ENCODE measurements at places on chromosomes 2 and 18.

DNA sequence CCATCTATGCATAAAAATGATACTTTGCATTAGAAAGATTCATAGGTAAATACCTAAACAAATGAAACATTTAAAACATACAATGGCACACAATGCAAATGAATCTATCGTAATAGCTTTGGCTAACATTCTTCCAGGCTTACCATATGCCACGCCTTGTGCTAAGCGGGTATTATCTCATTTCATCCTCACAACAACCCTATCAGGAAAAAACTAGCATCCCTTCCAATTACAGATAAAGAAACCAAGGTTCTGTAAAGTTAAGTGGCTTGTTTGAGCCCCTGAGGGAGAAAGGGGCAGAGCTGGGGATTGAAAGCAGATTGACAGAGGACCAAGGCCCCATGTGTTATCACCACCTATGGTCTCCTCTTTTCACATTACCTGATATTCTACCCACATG, 145.4 kb upstream of the ETAA1 start:
- no peak for DNase-seq

- no peak for DNase-seq
Observed at GRCh38 chr2:181858600-181858999, 32.9 kb upstream of the ITPRID2 start.

- no peak for DNase-seq
Observed at GRCh38 chr18:39019989-39020388, 1454.4 kb upstream of the CELF4 start.

DNA sequence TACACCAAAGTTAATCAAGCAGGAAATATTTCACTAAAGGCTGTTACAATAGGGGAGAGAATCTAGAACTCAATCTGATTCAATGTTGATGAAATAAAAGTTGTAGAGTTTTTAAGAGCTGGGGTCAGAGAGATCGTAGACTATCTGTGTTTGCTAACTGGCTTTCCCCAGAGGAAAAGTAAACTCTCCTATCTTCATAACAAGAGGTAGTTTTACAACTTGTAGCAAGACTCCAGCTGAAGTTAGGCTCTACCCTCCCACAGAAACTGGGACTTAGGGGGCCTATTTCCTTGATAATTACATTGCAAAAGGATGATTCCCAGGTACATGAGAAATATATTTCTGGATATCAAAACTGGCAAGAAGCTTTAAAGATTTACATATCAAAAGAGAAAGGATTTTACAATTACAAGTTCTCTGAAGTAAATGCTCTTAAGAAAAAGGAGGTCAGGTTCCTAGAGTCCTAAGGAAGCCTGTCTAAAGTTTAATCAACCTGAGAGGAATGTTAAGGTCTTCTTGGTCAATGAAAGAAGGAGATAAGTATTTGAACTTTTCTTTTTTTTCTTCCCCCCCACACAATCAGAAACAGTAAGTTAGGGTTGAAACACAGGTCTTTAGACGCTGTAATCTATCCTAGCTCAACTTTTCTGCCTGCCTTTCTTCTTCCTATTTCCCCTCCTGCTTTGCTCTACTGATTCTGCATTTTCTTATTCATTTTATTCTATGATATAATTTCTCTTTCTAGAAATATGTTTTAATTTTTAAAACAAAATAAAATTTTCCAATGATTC, 692.2 kb upstream of the LINC00305 start:
- no peak for DNase-seq

DNA sequence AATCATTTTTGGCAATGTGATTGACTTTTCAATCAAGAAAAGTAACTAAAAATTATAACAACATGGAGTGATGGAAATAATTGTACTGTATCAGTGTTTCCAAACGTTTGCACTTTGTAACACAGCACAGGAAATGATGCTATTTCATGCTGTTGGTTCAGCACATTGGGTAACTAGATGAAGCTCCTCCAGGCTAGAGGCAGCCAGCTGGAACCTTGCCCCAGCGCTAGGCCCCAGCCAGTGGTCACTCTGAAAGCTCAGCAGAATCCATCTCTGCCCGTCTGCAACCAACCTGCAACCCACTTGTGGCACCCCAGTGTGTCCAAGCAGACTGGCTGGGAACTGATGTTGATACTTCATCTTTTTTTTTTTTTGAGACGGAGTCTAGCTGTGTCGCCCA, 15.3 kb downstream of the UNC50 start:
- DNase-seq: peak; percentile 71

DNA sequence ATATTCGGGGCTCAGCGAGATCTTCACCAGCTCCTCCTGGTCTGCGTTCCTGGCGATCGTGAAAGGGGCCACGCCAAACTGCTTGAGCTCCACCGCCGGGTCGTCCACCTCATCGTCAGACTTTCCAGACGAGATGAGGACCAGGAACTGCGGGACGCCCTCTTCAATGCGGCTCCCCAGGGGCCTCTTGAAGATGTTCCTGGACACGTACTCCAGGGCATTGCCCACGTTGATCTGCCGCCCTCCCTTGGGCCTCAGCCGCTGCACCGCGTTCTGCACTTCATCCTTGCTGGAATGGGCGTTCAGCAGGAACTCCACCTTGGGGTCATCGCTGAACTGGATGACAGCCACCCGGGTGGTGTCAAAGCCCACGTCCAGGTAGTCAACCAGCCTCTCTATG, 42.1 kb downstream of the COL6A3 start:
- no peak for DNase-seq

- peak; percentile 58 for DNase-seq
Observed at GRCh38 chr18:8771930-8772329, 66.6 kb downstream of the MTCL1 start.

- DNase-seq: no peak
Observed at GRCh38 chr2:207469943-207470729, 59.6 kb upstream of the CREB1 start.

- DNase-seq: no peak
Observed at GRCh38 chr18:43572163-43572562, 294.9 kb upstream of the SYT4 start.

- DNase-seq: peak; percentile 71
Observed at GRCh38 chr2:38615237-38615636, 12.5 kb upstream of the HNRNPLL start.

- no peak for DNase-seq
Observed at GRCh38 chr2:239171643-239172042, 229.2 kb downstream of the HDAC4 start.

GRCh38 chr2:98903064-98903355, 33.0 kb downstream of the CRACDL start:
- no peak for DNase-seq

- peak; percentile 73 for DNase-seq
Observed at GRCh38 chr2:74379851-74380789, at the start of gene DCTN1. DCTN1 (minus strand) TSS chr2:74380311; CDS start chr2:74380037, 274 bp downstream.

- no peak for DNase-seq
Observed at GRCh38 chr2:119371111-119371510, 4.3 kb downstream of the DBI start.

GRCh38 chr2:136422512-136422911, 304.6 kb upstream of the CXCR4 start:
- no peak for DNase-seq

GRCh38 chr18:10928772-10929373, 220.5 kb downstream of the PIEZO2 start:
- peak; percentile 90 for DNase-seq

GRCh38 chr2:106566050-106566449, 78.9 kb downstream of the CD8B2 start:
- DNase-seq: peak; percentile 51

DNA sequence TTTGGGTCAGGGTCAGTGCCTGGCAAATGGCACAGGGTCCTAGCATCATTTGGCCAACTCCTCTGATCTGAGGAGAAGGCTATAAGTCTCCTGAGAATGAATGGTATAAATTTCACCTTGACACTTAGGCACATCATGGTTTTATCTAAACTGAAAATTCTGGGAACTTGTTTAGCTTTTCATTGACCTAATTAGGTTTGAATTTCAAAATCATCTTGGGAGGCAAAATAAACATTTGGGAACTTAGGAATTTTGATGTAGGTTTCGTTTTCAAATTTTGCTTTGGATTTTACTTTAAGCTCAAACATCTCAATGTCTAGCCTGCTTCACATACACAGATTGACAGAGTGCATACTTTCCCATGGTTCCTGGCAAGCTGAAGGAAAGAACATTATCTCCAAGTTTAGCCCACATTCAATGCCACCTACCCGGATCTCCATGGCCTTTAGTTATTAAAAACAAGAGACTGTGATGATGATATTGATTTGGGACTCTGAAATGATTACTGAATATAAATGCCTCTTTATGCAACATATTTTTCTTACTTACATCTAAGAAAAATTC, 44.5 kb downstream of the MYOM1 start:
- DNase-seq: peak; percentile 12

GRCh38 chr2:105773568-105773967, 28.9 kb downstream of the NCK2 start:
- no peak for DNase-seq

DNA sequence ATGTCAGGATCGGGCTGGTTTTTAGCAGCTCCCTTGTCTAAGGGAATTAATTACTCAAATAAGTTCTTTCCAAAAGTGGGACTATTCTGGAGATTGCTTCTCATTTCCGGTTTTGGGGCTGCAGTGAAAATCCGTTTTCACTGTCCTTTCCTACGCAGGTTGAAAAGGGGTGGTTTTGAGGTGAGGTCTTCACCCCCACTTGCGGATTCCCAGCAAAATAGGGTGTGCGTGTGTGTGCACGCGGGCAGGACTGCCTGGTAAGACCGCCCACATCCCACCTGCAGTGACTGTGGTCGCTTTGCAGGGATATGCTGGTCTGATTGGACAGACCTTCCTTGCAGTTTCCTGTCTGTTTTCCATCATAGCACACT, 472 bp upstream of the PLEKHM3 start:
- no peak for DNase-seq

DNA sequence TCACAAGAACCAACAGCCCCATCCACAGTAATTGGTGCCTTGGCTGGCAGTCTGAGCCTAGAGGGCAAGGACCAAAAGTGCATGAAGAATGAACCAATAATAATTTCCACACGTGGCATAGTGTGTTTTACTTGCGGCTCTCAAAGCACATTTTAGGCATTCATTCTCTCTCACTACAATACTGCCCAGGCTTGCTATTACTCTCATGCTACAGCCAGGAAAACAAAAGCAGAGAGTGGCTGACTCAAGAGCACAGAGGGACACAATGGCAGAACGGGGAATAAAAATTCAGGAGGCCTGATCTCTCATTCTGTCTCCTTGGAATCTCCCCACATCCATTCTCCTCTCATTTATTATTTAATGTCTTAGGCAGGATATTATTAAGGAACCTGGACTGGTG, 57.0 kb upstream of the NOL4 start:
- DNase-seq: no peak

GRCh38 chr2:169361706-169362117, 622 bp downstream of the LRP2 start:
- no peak for DNase-seq

GRCh38 chr2:34789169-34789568, 1190.1 kb upstream of the FAM98A start:
- DNase-seq: no peak

GRCh38 chr18:27227721-27228120, 42.6 kb upstream of the CHST9 start:
- no peak for DNase-seq

DNA sequence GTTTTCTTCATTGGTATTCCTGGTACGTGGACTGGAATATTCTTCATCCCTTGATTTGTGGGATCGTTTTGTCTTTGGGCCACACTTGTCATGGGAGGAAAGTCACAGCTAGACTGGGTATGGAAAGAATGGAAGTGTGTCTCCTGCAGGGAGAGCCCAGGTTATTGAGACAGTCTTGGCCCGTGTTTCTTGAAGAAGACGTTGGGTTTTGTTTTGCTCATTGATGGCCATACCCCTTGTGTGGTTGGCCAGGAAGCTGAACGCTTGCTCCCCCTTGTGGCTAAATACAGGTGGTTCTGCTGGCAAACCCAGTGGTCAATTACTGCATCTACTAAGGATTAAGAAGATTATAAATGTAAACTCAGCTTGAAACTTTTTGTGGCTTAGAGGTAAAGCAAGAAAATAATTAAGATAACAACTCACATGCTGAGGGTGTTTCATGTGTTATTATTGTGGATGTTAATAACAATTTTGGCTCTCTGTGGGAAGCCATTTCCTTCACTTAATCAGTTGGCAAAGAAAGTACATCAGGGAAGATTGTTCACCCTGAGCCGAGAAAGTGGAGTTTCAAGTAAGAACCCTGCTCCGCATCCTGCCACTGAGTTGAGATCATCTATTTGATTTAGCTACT, 91.8 kb downstream of the NEDD4L start:
- DNase-seq: peak; percentile 77

DNA sequence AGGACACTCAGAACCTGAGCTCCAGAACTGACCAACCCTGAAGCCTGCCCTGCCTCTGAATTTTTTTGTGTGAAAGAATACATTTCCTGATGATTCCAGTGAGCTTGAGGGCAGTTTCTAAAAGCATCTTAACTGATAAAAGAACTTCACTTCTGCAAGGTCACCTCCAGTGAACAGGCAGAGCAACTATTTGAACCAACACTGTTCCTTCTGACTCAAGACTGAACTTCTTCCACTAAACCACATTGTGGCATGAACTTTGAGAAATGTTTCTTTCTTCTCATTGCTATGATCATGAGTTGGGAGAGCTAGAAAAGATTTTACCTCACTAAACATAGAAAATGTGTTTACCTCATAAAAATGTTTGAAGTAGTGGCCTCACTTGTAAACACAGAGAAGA, 83.8 kb upstream of the SERTAD2 start:
- peak; percentile 11 for DNase-seq

DNA sequence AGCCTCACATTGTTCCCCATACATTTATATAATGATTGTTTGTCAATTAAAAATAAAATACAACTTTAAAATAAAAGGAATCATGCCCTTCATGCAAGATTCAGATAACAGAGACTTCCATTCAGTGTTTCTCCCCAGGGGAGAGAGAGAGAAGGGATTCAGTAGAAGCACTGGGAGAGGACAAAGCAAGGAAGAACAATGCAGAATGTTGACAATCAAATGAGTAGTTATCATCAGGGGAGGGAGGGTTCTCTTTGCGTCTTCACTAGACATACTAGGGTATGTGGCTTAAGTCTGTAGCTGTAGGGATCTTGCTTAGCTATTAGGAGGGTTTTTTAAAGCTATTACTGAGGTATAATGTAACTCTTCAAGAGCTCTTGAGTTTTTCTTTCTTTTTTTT, 30.7 kb downstream of the FSHR start:
- no peak for DNase-seq

DNA sequence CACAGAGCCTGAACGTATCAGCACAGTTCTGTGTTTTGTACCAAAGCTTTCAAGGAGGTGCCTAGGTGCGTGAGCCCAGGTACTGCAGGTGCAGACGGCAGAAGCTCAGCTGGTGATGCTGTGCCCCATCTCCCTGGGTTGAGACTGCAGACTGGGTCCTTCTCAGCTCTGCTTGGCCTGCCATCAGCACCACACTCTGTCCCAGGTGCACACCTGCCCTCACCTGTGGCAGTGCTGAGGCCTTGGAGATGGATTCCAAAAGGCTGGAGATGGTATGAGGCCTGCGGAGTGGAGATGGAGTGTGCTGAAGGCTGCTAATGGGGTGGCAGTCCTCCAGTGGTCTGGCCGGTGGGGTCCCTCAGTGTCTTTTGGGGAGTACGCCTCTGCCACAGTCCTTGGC, 9.3 kb downstream of the LDLRAD4 start:
- DNase-seq: no peak

DNA sequence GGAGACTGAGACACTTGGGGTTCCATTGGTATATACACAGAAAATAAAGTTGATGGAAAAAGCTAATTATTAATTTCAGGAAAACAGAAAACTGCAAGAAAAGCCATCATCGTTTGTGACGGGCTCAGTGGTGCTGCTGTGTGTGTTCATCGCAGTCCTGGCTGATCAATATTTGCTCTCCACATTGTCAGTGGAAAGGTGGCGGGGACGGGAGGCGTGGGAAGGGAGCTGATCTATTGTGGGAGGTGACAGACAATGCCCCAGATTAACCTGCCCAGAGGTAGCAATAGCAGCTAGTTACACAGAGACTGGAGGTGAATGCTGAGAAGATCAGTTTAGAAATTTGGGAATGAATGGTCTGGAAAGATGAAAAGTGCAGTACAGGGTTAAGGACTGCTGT, 50.0 kb upstream of the CTDP1 start:
- DNase-seq: no peak
